Activated naive CD8-positive, alpha-beta T cell treated with anti-CD3 and anti-CD28 coated beads, Interleukin-2, amount 10 ng/mL, durations not matched to agents 7 days and 5 days (primary cell): ENCODE measurements at places on chromosomes 6 and 20. TPM values are rescaled to one million over a fixed set of nuclear protein-coding genes. Genes with fewer than 3 reads are reported as not detected.

DNA sequence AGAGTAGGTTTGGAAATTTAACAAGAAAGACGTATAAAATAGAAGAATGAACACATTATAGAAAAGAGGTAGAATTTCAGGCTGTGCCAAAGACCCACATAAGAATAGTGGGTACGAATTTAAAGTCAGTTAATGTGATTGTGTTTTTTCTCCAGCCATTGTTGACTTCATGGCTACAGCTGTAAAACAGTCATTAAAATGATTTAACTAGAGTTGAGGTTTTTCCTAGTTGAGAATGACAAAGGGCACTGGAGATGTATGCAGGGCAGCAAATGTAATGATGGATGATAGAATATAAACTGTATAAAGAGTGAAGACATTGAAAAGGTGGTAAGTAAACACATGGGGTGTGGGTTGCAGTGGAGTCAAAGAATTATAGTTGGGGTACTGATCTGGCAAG, 72.7 kb downstream of the LIN28B start:
- peaks cover 22% of the 10 kb centered on the region for H3K27me3 ChIP-seq
- no peak overlapping the region for H3K4me3 ChIP-seq
- H3K36me3 ChIP-seq, result no peaks in the 10 kb centered on the region
- DNase-seq, result no peak
- H3K27ac ChIP-seq, result no peak overlapping the region

DNA sequence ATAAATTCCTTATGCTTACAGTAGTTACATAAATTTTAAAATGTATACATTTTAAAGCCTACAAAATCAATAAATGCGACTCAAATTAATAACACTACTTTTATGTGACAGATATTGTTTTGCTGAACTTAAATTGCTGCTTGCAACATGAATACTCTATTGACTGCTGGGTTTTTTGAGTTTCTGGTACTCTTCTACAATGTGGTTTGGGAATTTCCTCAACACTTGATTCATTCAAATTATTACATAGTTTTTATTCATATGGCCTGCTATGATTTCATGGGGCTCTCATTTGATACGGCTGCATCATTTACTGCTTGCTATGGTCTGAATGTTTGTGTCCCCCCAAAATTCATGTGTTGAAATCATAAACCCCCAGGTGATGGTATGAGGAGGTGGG, 2.3 kb upstream of the TXLNB start:
- peaks cover 6% of the 10 kb centered on the region for H3K36me3 ChIP-seq
- H3K4me3 ChIP-seq, result no peak overlapping the region
- DNase-seq, result no peak
- no peak overlapping the region for H3K27ac ChIP-seq
- H3K4me1 ChIP-seq, result peaks cover 27% of the 10 kb centered on the region

GRCh38 chr20:17637985-17638640, 43.9 kb downstream of the RRBP1 start:
- H3K27ac ChIP-seq, result no peak overlapping the region
- DNase-seq, result no peak
- H3K36me3 ChIP-seq, result peaks cover 10% of the 10 kb centered on the region
- no peaks in the 10 kb centered on the region for H3K27me3 ChIP-seq
- H3K4me3 ChIP-seq, result no peak overlapping the region

DNA sequence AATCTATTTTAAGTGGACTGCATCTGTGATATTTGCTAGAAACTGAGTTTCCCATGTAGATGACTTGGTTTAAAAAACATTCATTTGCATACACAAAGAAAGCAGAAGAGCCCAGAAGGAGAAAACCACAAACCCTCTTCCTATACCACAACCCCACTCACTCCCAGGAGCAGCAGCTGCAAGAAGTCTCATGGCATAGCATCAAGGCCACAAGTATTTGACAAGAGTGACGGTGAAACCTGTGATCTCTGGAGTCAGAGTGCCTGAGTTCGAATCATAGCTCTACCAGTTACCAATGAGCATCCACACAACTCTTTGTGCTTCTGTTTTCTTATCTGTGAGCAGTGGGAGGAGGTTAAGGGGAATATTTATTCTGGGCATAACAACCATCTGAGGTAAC, 44.7 kb upstream of the SIRPG start:
- H3K36me3 ChIP-seq, result peaks cover 18% of the 10 kb centered on the region
- peaks cover 7% of the 10 kb centered on the region for H3K4me1 ChIP-seq
- no peak for DNase-seq
- H3K4me3 ChIP-seq, result no peak overlapping the region
- no peak overlapping the region for H3K27ac ChIP-seq

DNA sequence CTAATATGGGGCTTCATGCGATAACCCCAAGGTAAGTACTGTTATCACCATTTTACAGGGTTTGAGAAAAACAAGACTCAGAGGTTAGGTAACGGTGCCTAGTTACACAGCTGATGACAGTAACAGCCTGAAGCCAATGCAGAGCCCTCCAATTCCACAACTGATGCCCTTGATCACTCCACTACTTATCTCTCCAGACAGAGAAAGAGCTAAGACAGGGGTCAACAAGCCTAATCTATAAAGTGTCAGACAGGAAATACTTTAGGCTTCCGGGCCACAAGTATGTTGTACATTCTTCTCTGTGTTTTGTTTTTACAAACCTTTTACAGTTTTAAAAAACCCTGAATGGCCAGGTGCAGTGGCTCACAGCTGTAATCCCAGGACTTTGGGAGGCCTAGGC, 50.9 kb downstream of the MAP7 start:
- H3K27ac ChIP-seq, result no peak overlapping the region
- H3K4me1 ChIP-seq, result no peaks in the 10 kb centered on the region
- DNase-seq, result no peak
- H3K36me3 ChIP-seq, result no peaks in the 10 kb centered on the region
- H3K4me3 ChIP-seq, result no peak overlapping the region

- H3K4me1 ChIP-seq, result no peaks in the 10 kb centered on the region
- no peaks in the 10 kb centered on the region for H3K36me3 ChIP-seq
- H3K27ac ChIP-seq, result no peak overlapping the region
- H3K27me3 ChIP-seq, result peaks cover 2% of the 10 kb centered on the region
- DNase-seq, result no peak
These were observed 70.3 kb downstream of the ANKEF1 start for GRCh38 chr20:10105046-10105445.

DNA sequence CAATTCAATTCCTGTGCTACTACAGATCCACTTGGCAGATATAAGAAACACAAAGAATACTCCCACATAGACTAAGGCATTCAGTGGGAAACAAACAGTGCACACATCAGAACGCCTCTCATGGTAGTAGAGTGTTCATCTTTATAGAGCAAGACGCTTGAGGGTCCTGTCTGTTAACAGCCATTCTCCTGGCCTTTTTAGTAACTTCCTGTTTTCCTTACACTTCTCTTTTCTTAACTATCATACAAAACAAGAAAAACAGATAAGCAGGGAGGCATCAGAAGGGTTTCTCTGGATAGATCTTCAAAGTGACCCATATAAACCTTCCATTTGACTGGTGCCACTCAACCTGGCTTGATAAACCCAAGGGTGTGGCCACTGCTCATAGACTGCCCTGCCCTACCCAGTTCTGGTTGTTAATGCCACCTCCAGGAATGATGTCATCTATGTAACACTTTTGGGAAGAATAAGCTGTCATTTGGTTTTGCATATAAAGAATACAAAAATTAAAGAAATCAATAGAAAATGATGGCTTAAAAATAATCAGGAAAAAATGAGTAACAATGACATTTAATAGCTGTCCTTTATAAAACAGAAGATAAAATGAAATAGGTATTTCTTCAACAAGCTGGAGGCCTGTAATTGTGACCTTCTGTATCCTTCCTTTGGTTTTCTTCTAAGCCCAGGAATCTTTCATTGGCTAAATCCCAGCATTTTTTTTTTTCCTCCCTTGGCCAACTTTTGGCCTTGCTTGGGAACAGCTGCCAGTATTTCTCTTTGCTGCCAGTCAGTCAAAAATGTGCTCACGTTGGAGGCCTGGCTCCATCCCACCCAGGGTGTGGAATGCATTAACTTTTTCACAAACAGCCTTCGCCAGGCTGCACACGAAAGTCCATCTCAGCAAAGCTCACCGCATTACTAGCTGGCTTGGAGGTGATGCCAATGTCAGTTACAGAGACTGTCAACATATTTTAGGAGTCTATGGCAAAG, 103.5 kb downstream of the GJA10 start:
- peaks cover 27% of the 10 kb centered on the region for H3K4me1 ChIP-seq
- DNase-seq, result no peak
- peaks cover 37% of the 10 kb centered on the region for H3K36me3 ChIP-seq
- no peak overlapping the region for H3K4me3 ChIP-seq

DNA sequence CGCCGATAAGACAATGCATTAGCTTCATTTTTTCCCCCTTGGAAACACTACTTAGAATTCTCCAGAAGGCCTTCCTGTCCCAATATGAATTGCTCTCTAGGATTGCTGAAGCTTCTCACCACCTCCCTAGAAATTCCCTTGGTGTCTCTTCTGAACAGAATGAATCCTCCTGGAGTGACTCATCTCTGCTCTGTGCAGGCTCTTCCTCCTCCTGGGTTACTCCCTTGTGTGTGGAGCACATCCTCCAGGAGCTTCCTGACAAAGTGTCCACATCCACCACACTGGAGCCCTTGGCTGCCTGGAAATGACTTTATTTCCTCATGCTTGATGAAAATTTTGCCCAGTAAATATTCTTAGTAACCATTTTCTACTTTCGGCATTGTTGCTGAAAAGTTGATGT, 54.4 kb downstream of the DTNBP1 start:
- H3K4me3 ChIP-seq, result no peak overlapping the region
- no peak for DNase-seq
- H3K27ac ChIP-seq, result no peak overlapping the region
- H3K27me3 ChIP-seq, result no peaks in the 10 kb centered on the region
- H3K4me1 ChIP-seq, result peaks cover 11% of the 10 kb centered on the region

- H3K27ac ChIP-seq, result no peak within 1 kb of the TSS
- H3K4me3 ChIP-seq, result no peak within 1 kb of the TSS
These were observed at the start of gene FLRT3 for GRCh38 chr20:14337400-14338171. TSS of gene FLRT3 (minus strand) at chr20:14337612. CDS start at chr20:14327506, 10,106 bp downstream.

GRCh38 chr20:21739682-21740081, 34.2 kb downstream of the PAX1 start:
- DNase-seq, result no peak
- H3K4me1 ChIP-seq, result no peaks in the 10 kb centered on the region
- H3K4me3 ChIP-seq, result no peak overlapping the region
- H3K36me3 ChIP-seq, result no peaks in the 10 kb centered on the region
- H3K27me3 ChIP-seq, result no peaks in the 10 kb centered on the region

DNA sequence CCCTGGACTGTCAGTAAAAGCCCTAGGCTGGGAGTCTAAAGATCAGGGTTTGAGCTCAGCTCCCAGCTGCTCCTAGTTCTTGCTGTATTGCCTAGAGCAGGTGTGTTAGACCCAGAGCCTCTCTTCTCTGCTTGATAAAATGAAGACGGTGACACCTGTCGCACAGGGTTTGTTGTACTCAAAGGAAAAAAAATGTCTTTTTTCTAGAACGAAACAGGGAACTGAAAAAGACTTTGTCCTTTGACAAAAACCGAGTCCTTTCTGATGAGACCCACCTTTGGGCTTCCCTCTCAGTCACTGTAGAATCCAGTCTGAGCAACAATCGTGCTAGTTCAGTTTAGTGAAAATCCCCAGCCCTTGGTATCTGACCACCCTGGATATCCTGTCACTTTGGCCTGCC, 102.1 kb upstream of the LAMP5 start:
- H3K4me3 ChIP-seq, result no peak overlapping the region
- H3K27me3 ChIP-seq, result no peaks in the 10 kb centered on the region
- H3K36me3 ChIP-seq, result no peaks in the 10 kb centered on the region
- DNase-seq, result no peak

DNA sequence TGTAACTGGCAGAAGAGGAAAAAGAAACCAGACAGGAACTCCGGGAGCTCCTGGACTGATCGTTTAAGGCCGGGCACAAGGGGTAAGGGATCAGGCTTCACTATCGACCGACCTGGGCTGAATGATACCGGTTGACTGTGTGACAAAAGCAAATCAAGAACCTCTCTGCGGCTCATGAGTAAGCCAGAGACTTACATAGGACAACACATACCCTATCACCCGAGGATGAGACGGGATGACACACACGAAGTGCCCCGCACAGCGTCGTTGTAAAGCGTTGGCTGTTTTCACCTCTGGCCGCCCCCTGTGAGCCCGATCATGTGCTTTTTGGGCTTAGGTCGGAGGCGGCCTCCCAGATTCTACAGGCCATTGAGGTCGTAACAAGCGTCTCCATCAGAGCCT, 695 bp upstream of the TGIF2 start:
- H3K4me1 ChIP-seq, result peaks cover 32% of the 10 kb centered on the region
- DNase-seq, result no peak
- H3K27ac ChIP-seq, result peak overlapping the region; percentile 97
- H3K36me3 ChIP-seq, result peaks cover 15% of the 10 kb centered on the region
- H3K27me3 ChIP-seq, result no peaks in the 10 kb centered on the region

- no peak for DNase-seq
- peaks cover 4% of the 10 kb centered on the region for H3K36me3 ChIP-seq
- peaks cover 8% of the 10 kb centered on the region for H3K27me3 ChIP-seq
- no peak overlapping the region for H3K4me3 ChIP-seq
These were observed 174.7 kb upstream of the PROKR2 start for GRCh38 chr20:5491455-5491854.

DNA sequence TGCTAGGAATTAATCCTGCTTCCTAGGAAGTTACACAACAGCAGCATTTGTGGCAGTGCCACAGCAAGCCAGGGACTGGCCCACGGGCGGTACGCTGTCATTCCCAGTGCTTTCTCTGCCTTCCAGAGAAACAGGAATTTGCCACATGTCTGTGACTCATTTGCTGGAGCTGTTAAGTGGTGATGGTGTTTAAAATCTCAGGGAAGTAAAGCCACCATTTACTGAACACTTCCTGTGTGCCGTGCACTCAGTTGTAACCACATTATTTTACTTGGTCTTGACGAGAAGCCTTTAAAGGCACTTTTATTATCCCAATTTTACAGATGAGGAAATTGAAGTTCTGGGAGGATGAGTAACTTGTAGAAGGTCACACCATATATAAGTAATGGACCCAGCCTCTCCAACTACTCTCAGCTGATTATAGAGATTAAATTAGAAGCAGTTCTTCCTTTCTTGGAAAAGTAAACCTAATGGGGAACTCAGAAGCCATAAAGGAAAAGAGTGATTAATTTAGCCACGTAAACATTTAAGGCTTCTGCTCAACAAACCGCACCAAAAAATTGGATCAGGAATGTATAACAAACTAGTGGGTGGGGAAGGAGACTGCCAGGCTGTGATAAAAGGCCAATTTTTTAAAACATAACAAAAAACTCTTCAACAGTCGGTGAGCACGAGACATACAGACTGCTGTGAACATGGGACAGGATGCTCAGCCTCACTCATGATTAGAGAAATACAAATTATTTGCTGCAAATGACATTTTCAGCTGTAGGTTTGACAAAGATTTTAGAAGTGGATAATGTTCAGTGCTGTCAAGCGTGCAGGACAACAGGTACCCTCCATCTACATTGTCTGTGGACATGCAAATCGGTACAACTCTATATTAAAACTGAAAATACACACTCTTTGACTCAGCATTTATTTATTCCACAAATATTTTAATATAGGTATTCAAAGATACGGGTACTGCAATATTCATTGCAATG, 311.2 kb downstream of the NRN1 start:
- H3K27me3 ChIP-seq, result no peaks in the 10 kb centered on the region
- DNase-seq, result no peak
- H3K36me3 ChIP-seq, result peaks cover 19% of the 10 kb centered on the region
- peak overlapping the region; percentile 75 for H3K27ac ChIP-seq
- peak overlapping the region; percentile 30 for H3K4me3 ChIP-seq

WFDC12 gene
- not detected for total RNA-seq

C20orf144 gene
- total RNA-seq, result 0.43 TPM

CLDN20 gene
- total RNA-seq, result not detected

HRH3 gene
- total RNA-seq, result not detected

GTSF1L gene
- not detected for total RNA-seq

HLA-DOB gene
- 2.4 TPM for total RNA-seq

ALDH8A1 gene
- total RNA-seq, result 1.3 TPM

RAET1L gene
- not detected for total RNA-seq

LPIN3 gene
- total RNA-seq, result 2.5 TPM

C6orf118 gene
- not detected for total RNA-seq
